Anterior cingulate cortex (tissue), 58 donors: ENCODE measurements at places on chromosomes 3 and 15.

DNA sequence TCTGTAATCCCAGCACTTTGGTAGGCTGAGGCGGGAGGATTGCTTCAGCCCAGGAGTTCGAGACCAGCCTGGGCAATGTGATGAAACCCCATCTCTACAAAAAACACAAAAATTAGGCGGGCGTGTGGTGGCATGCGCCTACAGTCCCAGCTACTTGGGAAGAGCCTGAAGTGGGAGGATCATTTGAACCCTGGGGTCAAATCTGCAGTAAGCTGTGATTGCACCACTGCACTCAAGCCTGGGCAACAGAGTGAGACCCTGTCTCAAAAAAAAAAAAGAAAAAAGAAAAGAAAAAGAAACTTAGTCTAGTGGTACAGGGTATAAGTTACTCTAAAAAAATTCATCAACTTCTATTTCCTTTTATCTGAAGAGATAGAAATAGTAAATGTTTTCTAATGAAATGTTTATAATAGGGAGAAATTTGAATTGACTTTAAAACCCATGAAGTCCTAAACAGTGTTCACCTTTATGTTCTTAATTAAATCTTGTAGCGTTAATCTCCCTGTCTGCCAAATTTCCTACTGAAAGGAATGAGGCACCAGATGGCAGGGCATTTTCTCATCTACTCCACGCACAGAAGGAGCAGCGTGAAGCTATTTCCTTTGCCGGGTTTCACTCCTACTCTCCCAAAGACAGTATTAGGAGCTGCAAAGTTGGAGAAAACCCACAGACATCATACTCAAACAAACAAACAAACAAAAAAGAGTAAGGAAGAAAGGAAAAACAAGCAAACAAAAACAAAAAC lies 1.9 kb downstream of the PCLAF start:
- no peak for DNase-seq

GRCh38 chr3:100500320-100500880 lies 8.0 kb downstream of the TMEM45A start:
- no peak for DNase-seq

DNA sequence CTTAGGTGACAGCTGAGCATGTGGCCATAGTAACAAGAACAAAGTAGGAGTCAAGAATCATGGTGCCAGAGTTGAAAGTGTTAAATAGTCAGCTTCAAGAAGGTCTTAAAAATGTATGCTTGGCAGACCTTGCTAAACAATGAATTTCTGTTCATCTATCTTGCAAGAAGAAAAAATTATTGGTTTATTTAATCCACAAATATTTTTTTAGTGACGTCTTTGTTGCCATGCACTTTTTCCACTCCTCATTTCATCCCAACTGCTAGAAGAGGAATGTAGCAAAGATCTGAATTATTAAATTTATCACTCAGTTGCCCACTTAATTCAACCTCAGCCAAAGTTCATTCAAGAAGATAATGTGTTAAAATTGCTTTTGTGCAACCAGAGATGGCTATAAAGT lies 3.2 kb upstream of the SLC4A7 start:
- DNase-seq: no peak

GRCh38 chr15:89812011-89812846 lies 2.4 kb downstream of the ANPEP start:
- no peak for DNase-seq

GRCh38 chr3:197458906-197459470 lies 96.8 kb downstream of the BDH1 start:
- DNase-seq: no peak

- DNase-seq: no peak
Measured at GRCh38 chr3:123636431-123636841, 51.6 kb upstream of the HACD2 start.

DNA sequence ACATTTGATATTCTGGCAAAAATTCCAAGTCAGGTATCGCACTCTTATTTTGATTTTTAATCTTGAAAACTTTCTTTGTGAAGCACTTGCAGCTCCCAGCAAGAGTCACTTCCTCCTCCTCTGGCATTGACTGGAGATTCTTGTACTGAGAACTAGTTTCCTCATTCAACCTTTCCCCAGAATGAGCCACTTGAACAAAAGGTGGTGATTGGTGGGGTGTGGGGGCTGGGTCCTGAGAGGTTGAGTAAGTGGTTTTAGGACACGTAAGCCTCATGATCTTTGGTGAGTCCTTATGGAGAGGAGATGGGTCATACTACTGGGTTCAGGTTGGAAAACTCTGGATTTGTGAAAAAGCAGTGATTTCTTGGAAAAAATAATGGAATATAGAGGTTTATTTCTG lies 32.3 kb upstream of the ONECUT1 start:
- DNase-seq: no peak

DNA sequence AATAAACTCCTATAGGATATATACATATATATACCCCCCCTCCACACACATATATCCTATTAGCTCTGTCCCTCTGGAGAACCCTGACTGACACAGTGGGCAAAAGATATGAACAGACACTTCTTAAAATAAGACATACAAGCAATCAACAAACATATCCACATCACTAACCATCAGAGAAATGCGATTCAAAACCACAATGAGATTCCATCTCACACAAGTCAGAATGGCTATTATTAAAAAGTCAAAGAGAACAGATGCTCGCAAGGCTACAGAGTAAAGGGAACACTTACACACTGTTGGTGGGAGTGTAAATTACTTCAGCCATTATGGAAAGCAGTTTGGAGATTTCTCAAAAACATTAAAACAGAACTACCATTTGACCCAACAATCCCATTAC lies 46.2 kb upstream of the ARHGEF26 start:
- DNase-seq: no peak

DNA sequence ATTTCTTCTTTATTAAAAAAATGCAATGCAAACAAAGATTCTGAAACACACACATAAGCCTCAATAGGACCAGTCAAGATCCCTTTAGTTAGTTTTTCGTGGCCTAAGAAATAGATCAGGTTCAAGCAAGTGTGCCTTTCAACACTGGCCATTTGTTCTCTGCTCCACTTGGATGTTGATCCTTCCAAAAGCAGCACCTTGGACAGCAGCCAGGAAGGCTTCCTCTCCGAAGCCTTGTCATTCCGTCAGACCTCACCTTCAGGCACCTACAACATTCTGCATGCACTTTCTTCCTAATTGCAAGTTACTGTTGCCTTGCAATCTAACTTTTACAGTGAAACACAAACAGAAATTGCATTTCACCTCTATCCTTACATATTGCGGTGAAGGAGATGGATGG lies 155.9 kb upstream of the FEZF2 start:
- no peak for DNase-seq

GRCh38 chr3:185153171-185153771 lies 411 bp upstream of the C3orf70 start:
- peak; percentile 67 for DNase-seq

DNA sequence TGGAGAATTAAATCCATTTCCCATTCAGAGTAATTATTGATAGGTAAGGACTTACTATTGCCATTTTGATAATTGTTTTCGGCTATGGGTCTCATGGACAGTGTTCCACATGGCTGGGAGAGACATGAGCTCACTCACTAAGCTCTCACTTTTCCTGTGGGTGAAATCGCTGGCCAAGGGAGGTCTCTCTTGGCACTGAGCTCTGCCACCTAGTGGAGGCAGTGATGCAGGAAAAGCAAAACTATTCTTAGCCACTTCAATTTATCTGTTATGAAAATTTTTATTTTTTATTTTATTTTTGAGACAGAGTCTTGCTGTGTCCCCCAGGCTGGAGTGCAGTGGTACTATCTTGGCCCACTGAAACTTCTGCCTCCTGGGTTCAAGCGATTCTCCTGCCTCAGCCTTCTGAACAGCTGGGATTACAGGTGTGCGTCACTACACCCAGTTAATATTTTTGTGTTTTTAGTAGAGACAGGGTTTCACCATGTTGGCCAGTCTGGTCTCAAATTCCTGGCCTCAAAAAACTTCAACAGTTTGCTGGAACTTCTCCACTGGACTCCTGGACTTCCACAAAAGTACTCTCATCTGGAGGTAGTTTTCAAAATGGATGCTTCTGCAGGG lies 4.7 kb upstream of the RNF13 start:
- peak; percentile 30 for DNase-seq
